ENCODE measurements at places on chromosomes 12 and 14.

DNA sequence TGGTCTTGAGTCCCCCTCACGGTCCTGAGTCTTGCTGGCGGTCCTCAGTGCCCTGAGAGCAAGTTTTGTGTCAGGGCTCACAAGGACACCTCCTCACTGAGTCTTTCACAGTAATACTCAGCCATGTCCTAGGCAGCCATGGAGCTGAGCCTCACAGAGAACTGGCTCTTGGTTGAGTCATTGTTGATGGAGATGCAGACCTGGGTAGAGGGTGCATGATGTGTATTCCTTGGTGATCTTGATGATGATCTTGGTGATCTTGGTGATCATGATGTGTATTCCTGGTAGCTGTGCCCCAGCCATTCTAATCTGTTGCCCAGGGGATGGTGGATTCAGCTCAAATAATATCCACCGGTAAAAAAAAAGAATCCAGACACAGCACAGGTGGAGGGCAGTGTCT lies 495.4 kb downstream of the TMEM121 start:
- no peak for DNase-seq

DNA sequence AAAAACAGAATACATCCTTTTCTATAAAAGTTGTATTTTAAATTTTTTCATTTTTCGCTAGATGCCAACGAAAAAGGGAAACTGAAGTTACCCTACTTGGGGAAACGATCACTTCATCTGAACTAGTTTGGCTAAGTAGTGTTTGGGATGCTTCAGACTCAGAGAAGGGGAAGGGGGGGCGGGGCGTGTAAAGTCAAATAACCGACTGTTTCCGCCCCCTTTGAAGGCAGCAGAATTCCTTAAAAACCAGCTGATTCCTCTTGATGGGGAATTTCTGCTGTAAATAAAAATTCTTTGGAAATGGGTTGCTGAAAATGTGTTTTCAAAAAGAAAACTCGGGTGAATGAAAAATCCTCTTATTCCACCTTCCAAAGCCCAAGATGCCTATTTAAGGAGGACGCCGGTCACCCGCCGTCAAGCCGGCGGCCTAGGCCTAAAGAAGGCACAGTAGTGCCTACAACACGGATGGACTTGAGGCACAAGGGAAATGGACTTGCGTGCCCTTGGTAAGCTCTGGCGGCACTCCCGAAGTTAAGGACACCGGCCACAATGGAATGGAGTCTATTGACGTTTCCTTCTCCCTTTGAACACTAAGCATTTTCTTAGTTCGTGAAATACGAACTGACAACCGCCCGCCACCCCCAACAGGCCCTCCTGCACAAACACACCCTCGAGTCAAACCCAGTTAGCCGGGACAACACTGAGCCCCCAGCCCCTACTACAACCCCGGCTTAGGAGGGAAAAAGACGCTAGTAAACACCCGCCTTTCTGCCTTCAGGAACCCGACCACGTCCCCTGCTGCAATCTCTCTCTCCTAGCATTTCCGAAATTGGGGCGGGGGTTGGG lies 1.9 kb downstream of the ATXN2 start:
- peak; percentile 7 for DNase-seq

DNA sequence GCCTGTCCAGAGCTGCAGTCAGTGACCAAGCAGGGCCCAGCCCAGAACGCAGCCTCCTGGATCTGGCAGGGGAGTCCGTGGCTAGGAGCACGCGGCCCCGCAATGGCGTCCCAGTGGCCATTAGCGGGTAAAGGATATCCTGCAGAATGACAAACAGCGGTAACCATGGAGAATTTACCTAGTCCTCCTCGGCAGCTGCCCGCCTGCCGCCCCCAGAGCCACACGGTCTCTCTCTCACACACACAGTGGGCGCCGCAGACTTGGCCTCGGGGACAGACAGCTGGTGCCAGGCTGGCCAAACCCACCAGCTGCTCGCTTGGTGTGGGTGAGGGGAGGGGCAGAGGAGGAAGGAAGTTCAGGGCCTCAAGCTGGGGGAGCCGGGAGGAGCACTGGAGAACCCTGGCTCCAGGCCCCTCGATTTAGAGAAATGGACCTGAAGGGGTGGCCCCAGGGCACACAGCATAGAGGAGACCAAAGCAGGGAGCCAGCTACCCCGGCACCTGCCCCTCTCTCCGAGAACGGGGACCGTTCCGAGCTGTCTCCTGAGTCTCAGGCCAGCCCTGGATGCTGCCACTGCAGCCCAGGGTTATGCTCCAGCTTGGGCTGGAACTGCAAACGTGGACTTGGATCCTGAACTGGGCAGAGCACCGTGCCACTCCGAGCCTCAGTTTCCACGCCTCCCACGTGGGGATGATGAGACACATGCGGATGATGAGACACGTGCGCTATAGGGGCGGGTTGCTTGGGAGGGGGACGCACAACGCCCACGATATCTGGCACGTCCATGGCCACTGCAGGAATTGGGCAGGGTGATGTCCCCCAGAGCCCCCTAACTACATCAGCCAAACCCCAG lies 3.4 kb downstream of the CDK2AP1 start:
- no peak for DNase-seq

DNA sequence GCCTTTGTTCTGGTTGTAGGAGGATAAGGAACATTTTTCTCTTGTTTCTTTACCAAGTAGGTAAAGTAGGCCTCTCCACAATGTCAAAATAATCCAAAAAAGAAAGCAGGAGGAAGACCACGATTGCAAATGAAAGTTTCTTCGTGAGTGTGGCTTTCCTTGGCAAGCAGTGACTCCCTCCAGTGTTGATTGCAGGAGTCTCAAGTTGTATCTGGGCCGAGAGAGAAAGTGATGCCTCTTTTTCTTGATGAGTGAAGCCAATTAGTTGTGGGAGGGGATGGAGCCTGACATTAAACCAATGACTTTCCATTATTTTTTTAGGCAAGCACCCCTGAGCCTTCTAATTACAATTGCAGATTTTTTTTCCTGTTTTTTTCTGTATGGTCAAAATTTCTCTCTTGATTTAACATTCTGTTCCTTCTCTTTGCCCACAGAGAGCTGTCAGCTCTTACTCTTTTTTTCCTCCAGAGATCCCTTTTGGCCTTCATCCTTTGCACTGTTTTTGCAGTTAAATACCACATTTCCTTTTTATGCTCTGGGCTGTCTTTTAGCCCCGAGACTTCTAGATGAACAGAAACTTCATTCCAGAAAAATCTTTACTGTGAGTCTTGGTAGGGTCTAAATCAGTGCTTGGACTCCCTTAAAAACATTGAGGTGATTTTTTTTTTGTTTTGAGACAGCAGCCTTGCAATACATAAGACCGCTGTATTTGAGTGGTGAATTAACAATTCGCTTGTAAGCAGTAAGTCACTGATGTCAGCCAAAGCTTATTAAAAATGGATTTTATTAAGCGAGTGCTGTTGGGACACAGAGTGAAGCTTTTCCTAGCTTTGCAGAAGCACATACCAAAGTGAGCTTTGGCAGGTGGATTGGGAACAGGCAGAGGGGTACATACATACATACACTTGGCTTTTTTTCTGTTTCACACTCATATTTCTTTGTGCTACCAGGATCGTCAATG lies 15.8 kb downstream of the FBXW8 start:
- no peak for DNase-seq

- DNase-seq = no peak
Observed at GRCh38 chr12:54980341-54980740, 4.2 kb downstream of the TESPA1 start.

- no peak for DNase-seq
Observed at GRCh38 chr12:67873355-67873754, 115.9 kb upstream of the IFNG-AS1 start.

- DNase-seq = no peak
Observed at GRCh38 chr12:116067892-116068291, 209.6 kb downstream of the MED13L start.

DNA sequence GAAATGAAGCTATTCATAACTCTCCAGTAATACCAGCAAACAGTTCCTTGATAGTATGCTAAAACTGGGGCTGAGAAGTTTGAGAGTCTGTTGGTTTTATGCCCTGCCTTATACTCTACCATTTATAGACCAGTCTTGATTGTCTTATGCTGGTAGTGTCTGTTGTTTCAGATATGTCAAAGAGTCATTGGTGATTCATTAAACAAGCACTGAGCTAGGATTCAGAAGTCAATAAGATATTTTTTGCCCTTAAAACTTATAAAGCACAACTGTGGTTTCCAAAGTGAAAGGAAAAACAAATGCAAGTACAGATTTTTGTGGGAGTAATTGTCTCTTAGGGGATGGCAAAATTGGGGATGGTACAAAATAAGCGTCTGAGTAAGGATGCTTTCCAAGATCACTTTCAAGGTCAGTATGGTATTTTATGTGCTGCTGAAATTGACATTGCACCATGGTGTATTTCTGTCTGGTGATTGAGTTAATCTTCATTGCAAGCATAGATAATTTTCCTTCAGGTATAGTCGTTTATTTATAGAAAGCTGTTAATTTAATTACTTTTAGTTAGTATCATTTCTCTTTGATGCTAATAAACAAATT lies 289.5 kb upstream of the E2F7 start:
- no peak for DNase-seq

DNA sequence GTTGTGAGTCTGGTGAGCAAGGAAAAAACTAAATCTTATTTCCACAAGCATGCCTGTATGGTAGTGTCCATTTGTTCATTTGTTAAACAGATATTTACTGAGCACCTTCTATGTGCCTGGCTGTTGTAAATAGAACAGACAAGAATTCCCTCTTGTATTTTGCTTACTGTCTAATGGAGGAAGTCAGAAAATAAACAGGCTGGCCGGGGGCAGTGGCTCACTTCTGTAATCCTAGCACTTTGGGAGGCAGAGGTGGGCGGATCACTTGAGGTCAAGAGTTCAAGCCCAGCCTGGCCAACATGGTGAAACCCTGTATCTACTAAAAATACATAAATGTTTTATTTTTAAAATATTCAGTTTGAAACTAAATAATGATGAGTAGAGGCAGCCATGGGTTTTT lies 79.3 kb downstream of the GTF2A1 start:
- no peak for DNase-seq

- DNase-seq = no peak
Observed at GRCh38 chr12:58099476-58099875, 158.1 kb downstream of the ATP23 start.

GRCh38 chr12:20383612-20384011 lies 15.3 kb downstream of the PDE3A start:
- DNase-seq = no peak

DNA sequence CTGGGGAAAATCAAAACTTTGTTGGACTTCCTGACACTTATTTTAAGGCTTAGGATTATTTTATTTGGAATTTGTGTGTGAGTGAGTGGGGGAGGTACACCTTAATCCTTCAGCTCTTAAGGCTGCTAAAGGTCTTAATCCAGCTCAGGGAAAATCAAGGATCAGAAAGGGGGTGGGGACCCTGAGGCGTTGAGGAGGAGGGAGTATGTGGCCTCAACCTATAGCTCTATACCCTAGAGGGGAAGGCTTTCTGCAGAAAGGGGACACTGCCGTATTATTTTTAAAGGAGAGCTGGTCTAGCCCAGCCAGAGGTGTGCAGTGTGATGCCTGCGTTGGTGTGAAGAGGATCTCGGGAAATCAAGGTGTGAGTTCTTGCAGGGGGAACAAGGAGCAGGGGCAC lies 20.0 kb downstream of the IRF2BPL start:
- DNase-seq = no peak

DNA sequence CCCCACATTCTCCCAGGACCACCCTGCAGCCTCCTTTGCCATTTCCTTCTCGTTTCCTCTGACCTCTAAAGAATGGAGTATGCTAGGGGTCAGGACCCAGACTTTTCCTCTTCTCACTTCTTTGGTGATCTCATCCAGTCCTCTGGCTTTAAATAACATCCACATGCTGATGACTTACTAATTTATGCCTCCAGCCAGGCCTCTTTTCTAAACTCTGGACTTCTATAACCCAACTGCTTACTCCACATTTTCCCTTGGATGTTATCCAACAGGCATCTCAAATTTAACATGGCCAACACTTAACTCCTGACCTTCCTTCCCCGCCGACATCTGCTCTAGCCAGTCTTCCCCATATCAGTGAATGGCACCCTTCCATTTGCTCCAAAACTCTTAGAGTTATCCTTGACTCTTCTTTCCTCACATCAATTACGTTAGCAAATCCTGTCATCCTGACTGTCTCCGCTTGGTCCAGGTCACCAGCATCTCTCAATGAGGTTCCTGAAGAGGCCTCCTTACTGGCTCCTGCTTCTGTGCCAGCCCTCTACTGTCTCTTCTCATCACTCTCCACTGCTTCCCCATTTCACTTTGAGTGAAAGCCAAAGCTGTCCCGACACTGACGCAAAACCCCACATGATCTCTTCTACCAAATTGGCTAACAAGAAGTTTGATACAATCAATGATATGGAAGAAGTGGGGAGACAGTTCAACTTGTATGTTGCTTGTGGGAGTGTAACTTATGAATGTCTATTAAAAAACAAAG lies 42.7 kb downstream of the TMBIM6 start:
- DNase-seq = no peak

DNA sequence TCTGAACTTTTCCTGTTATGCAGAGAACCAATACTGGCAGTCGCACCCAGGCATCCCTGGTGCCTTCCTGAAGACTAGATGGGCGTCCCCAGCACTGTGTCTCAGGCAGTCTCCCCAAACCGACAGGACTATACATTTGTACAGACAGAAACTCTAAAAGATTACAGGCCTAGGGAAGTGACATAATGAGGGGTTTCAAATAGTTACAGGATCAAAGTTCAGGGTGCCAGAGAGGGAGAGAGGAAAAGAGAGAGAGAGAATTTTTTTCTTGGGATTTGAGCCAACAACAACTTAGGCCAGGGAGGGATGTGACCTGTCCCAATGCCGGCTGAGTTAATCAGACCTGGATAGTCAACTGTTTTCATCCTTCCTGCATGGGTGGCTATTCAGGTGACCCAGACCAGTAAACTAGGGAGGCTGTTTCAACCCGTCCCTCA lies 9.3 kb upstream of the GMFB start:
- DNase-seq = no peak

- DNase-seq = no peak
Observed at GRCh38 chr12:103272949-103273348, 222.8 kb downstream of the C12orf42 start.

DNA sequence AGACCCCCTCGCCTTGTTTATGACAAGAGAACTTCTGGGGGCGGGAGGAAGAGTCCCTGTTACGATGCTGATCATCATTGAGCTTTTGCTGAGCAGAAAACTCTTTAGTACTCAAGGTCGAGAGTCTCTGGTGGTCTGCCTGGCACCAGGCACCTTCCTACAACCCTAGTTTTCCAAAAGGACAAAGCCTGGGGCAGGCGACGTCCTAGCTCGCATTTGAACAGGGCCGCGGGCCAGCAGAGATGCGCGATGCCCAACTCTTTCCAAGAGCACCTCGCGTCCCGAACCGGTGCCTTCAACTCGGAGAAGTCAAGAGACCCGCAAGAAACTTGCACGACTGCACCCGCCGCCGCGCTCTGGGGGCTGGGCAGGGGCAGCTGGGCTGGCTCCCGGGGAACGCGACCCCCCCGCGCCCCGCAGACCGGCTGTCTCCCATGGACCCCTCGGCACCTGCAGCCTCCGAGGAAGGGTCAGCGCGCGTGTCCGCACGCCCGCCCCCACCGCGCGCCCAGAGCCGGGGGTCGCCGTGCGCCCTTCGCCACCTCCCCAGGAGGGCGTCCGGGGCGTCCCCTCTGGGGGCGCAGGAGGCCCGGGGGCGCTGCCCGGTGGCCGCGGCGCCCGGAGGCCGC lies 377 bp upstream of the BCL7A start:
- DNase-seq = no peak

- DNase-seq = no peak
Observed at GRCh38 chr12:7019043-7019569, 830 bp upstream of the LPCAT3 start.

GRCh38 chr12:125346362-125346761 lies 281.1 kb downstream of the AACS start:
- DNase-seq = no peak

- DNase-seq = no peak
Observed at GRCh38 chr12:19882346-19882745, 443.1 kb downstream of the AEBP2 start.

GRCh38 chr14:54653712-54654469 lies 87.0 kb downstream of the SAMD4A start:
- DNase-seq = no peak
